ENCODE measurements at places on chromosomes 11 and 22.

DNA sequence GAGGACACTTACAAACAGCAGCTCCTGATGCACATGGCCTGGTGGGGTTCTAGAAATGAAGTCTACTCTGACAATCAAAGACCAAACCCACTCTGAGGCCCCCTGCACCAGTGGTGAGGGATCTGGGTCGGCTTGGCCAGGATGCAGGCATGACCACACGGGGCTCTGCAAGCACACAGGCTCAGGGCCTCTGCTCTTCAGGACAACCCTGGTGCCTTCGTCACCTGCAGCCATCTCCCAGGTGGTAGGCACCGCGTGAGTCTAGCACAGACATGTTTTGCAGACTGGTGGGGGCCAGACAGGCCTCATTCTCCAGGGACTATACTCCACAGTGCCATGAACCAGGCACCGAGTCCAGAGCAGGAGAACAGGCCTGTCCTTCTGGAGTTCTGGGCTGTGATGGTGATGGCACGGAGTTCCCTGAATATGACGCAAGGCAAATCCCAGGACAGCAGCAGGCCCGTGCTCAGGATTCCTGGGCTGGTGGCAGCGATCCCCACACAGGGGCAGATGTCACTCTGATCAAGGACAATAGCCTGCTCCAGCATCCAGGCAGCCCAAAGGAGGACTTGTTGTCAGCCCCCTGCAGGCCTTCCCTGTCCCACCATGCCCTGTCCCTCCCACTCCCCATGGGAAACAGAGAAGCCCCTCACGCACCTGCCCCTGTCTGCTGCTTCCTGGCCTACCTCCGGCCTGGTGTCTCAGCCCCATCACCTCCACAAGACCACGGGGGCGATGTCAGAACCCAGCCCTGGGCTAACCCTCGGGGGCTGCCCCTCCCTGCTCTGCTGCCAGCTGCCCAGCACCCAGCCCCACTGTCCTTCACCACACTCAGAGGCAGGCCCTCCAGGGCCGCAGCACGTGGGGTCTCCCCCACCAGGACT lies 36.1 kb downstream of the GNB1L start:
- DNase-seq: no peak

DNA sequence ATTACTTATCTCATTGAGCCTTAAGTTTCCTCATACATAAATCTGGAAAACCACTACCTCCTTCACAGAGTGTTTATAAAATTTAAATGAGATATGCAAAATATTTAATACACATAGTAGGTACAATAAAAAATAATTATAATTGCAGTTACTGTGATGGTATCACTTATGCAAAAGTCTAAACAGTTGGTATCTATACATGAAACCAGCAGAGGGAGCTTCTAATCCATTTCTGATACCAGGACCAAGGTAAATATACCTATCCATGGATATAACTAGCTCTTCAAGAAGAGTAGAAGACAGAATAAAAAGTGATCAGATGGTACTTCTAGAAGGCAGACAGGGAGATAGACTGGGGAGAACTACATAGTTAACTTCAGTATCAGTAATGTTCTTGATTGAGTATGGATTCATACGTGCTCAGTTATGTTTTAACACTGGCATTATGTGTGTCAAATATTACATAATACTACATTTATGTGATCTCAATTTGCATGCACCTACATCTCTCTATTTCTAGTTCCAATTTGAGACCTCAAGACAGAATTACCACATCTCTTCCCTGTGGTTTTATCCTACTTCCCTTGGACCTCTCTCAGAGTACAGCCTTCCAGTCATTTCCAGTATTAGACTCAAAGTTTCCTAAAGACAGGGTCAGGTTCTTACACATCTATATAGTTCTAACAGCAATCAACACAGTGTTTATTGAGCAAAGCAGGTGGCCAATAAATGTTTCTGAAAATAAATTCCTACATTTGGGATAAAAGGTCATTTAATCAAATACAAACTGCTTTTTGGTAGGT lies 13.7 kb upstream of the TSG101 start:
- DNase-seq: no peak

DNA sequence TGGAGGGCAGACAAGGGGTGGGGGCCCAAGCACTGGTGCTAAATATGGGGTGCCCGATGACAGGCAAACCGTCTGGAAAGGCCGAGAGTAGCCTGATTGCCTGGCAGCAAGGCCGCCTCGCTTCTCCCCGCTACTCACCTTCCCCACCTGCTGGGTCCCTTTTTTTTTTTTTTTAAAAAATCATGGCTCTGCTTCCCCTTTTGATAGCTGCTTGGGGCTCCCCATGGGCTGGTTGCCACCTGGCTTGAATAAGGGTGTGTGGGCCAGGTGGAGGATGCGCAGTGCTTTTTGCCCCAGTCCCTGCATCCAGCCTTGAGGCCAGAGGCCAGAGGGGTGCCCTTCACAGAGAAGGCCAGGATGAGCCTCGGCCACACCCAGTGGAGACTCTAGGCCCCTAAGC lies 112.0 kb downstream of the ST3GAL4 start:
- DNase-seq: no peak

DNA sequence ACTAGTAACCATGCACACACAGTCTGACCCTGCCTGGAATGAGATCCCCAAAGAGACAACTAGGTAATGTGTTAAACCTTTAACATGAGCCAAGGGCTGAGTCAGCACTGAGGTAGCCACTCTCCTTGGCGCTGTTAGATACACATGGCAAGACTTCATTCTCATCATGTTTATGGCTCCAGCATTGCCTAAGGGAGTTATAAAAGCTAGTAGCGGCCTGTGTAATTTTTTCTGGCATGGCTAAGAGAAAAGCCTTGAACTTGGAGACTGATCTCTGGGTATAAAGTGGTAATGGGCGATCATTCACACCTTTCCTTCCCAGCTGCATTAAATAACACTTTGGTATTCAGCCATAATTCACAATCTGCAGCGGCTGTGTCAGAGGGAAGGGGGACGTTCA lies 779.7 kb upstream of the LRRC4C start:
- DNase-seq: no peak

GRCh38 chr11:63821411-63821810 lies 8.2 kb downstream of the SPINDOC start:
- no peak for DNase-seq

DNA sequence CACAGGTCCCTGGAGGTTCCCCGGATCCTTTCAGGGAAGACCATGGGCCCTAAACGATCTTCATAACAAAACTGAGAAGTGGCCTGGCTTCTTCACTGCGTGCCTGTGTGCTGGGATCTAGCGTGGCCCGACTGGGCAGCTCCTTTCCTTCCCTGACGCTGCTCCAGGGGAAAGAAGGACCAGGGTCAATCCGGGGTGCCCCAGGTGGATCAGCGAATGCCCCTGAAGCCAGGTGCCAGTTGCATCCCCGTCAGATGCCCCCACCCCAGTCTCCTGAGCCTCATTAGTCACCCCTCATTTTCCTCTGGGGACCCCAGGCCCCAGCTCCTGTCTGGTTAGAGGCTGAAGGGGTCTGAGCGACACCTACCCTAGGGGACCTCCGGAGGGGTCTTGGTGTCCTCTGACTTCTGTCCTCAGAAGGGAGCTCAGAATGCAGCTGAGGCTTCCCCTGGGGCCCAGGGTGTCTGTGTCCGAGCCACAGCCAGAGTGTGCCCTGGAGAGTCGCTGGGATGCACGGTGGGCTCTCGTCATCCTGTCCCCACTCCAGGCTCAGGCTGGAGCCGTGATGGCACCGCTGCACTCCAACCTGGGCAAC lies 18.7 kb upstream of the MUC6 start:
- no peak for DNase-seq

GRCh38 chr22:27107386-27107785 lies 450.0 kb downstream of the MIAT start:
- no peak for DNase-seq

DNA sequence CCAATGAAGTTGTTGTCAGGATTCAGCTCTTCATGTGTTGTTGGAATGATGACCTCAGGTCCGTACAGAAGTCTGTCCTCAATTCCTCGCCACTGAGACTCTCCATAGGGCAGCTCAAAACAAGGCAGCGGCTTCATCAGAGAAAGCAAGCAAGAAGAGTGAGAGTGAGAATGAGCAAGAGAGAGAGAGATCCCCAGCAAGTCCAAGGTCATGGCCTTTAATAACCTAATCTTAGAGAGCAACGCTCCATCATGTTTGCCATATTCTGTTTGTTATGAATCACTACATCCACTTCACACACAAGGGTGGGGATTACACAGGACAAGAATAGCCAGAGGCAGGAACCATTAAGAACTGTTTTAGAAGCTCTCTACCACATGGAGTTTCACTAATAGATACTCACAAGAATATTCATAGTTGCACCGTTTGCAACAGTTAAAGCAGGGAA lies 23.3 kb upstream of the MMP7 start:
- no peak for DNase-seq

DNA sequence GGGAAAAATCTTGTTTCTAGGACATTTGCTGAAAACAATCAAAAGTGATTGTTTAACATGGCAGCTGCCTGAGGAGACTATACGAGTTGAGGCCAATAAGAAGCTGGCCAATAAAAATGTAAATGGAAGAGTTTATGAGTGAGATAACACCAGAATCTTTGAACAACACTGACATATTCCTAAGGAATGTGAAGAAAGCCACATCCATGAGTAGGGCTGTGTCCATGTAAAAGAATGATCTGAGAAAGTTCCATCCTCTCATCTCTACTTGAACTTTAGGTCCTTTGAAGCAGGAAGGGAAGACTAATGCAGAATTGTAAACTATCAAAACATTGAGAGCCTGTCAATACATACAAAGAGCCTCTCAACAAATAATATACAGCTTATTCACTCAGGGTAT lies 6.9 kb upstream of the CHORDC1 start:
- DNase-seq: no peak

DNA sequence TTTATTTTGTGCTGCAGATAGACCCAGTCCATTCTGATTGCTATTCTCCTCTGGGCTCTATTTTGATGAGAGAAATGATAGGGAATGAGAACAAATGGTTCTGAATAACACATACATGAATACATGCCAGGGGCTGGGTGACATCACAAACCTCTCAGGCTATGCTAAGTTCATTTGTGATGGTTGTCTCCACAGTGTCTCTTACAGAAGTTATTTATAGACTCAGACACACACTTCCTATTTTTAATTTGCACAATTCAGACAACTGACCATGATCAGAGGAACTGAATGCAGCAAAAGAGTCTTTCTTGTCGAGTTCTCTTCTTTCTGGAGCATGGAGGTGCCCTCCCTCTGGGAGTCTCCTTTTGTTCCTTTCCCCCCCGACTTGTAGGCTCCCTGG lies 991.7 kb downstream of the OPCML start:
- DNase-seq: no peak

- no peak for DNase-seq
Observed at GRCh38 chr22:37505565-37505964, 13.7 kb downstream of the CARD10 start.

DNA sequence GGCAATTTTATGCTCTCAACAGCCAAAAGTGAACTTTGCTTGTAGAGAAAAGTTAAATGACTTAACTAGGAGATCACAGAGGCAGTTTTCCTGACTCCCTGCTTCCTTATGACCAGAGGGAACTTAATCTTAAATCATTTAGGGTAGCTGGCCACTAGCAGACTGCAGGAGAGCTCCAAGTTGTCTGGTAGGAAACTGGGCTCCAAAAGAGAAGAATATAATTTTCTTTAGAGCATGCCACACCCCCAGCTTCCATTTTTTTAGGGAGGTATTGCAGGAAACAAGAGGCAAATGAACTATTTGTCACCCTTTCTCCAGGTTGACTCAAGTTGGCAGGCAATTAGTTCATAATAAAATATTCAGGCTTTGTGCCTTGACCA lies 2.6 kb downstream of the METTL15 start:
- no peak for DNase-seq

DNA sequence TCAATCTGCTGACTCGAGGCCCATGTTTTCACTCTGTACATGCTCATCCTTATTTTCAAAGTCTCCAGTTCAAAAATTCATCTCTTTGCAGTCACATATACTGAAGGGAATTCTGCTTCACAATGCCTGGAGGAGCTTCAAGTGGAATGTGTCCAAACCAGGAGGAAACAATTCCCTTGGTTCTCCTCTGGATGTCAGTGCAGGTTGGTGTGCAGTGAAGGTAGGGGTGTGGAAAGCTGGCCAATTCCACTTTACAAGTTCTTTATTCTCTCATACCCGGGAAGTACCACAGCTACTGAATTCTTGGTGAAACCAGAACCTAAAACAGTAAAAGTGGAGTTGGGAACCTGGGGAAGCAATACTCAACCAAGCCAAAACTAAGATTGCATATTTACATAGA lies 57.3 kb downstream of the BDNF start:
- DNase-seq: no peak

DNA sequence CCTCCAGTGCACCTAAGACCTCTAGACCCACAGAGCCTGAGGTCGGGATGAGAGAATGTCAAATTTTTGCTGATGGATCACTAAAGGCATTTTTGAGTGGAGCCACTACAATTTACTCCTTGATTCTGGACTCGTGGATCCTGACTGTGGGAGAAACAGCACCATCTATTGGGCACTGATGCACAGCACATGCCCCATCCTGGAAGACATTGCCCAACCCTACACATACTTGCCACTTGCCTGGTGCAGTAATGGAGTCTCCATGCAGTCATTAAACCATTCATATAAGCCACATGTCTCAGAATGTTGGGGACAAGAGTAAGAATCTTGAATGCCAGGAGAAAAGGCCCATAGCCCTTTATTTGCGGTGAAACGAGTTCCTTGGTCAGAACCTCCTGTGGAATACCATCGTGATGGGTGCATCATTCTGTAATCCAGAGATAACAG lies 103.9 kb downstream of the GGTLC2 start:
- no peak for DNase-seq

- DNase-seq: no peak
Observed at GRCh38 chr11:85602526-85603213, 24.5 kb downstream of the DLG2 start.

DNA sequence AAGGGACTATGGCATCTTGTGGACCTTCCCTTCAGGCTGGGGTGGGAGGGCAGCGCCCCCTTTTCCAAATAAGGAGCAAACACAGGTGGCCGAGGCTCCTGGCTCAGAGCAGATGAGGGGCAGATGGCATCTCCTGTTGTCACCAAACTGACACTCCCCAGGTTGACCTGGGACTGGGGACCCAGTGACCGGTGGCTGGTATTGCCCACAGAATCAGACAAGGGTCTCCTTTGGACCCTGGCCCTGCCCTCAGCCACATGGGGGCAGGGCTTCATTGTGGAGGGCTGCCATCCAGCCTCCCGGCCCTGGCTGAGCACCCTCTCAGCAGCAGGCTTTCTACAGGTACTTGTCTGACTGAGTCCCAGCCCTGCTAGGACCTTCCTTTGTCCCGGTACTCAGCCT lies 842 bp upstream of the SIGIRR start:
- DNase-seq: no peak

GRCh38 chr11:19602891-19603290 lies 109.7 kb upstream of the NAV2 start:
- no peak for DNase-seq

- DNase-seq: no peak
Observed at GRCh38 chr11:120385110-120385509, 48.9 kb downstream of the ARHGEF12 start.

- no peak for DNase-seq
Observed at GRCh38 chr11:94926698-94927237, 46.6 kb downstream of the CWC15 start.

DNA sequence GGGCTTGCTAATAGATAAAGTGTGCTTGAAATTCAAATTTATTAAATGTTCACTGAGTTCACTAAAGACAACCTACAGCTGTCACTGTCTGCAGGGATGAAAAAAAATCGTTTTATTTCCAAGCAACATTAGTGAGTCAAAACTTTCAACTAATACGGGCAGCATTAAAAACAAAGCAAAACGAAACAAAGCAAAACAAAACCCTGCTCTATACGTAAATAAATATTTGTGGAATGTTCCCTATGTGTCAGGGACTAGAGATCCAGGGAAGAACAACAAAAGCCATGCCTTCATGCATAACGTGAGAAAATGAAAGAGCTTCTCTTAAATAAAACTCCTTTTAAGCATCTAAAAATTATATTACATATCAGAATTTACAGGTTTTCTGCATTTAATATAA lies 553 bp downstream of the NAALAD2 start:
- no peak for DNase-seq

All from activated CD4-positive, CD25-positive, alpha-beta regulatory T cell (primary cell).